Stimulated activated CD4-positive, alpha-beta T cell treated with anti-CD3 and anti-CD28 coated beads, Interleukin-1b, Interleukin-23, amount 100 ng/mL, for 1 hour (primary cell): ENCODE measurements at places on chromosomes 3 and 15.

DNA sequence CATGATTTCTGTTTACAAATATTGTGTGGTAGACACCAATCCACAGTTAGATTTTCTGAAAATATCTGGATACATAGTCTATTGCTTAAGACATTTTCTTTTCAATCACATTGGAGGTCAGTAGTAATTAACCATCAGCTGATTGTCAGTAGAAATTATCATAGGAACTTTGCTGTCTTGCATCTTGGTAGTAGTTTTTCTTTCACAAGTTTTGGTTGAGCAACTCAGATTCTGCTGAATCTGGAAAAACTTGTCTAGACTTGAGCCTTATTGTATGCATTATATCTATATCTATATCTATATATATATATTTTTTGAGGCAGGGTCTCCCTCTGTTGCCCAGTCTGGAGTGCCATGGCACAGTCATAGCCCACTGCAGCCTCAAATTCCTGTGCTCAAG is 4.0 kb downstream of the RAB11A start:
- DNase-seq, result no peak

GRCh38 chr15:67556976-67557570 is 14.6 kb downstream of the MAP2K5 start:
- DNase-seq, result no peak

- DNase-seq, result no peak
Measured at GRCh38 chr15:34621675-34622074, 38.2 kb upstream of the GOLGA8B start.

DNA sequence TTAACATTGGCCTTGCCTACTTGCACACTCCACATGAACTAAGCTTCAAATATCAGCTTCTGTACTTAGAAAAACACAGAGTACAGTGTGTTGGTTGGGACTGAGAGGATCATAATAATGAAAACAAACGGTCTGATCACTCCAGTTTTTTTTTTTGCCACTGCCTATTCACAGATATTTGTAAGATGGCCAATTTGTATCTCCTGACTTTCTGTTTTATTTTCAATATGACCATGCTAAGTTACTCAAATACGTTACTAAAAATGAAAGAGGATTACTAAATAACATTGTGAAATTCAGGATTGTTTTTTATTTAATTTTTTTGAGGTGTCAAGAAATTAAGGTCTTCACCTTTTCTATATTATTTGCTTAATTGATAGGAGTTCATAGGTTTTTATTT is 595.1 kb downstream of the TUSC7 start:
- no peak for DNase-seq

GRCh38 chr15:94243418-94243817 is 12.1 kb downstream of the MCTP2 start:
- DNase-seq, result no peak

DNA sequence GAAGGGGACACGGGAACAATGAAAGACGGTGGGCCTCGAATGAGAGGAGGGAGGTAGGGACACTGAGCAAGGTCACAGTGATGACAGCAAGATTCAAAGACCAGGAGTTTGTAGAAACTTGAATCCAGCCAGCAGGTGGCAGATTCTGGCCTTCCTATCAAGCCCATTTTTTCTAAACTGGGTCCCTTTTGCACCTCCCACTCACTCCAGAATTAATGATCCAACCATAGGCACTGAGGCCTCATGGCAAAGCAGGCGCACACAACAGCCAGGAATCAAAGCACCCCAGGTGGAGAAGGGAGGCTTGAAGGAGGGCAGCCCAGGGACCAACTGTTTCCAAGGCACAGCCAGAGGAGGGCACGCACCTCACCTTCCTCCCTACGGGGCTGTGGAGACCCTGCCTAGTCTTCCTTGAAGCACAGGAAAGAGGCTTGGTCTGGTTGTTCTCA is 90.2 kb downstream of the ANP32A start:
- no peak for DNase-seq
